ENCODE measurements at places on chromosomes 13 and 19. TPM values are rescaled to one million over a fixed set of nuclear protein-coding genes. Genes with fewer than 3 reads are reported as not detected.

Gene MAP2K7
- total RNA-seq = 52.8 TPM

Gene PIBF1
- 32.7 TPM for total RNA-seq

Gene KLK12
- total RNA-seq = not detected

Gene ZIK1
- total RNA-seq = 18.1 TPM

Gene ARHGAP45
- total RNA-seq = 312 TPM

- DNase-seq = no peak
These were observed 57.3 kb upstream of the POMP start for GRCh38 chr13:28601581-28601980.

DNA sequence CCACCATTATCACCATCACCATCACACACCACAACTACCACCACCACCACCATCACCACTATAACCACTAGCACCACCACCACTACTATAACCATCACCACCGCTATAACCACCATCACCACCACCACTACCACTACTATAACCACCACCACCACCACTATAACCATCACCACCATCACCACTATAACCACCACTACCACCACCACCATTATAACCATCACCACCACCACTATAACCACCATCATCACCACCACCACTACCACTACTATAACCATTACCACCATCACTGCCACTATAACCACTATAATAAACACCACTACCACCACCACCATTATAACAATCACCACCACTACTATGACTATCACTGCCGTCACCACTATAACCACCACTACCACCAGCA lies 173.2 kb downstream of the DCLK1 start:
- no peak for DNase-seq

DNA sequence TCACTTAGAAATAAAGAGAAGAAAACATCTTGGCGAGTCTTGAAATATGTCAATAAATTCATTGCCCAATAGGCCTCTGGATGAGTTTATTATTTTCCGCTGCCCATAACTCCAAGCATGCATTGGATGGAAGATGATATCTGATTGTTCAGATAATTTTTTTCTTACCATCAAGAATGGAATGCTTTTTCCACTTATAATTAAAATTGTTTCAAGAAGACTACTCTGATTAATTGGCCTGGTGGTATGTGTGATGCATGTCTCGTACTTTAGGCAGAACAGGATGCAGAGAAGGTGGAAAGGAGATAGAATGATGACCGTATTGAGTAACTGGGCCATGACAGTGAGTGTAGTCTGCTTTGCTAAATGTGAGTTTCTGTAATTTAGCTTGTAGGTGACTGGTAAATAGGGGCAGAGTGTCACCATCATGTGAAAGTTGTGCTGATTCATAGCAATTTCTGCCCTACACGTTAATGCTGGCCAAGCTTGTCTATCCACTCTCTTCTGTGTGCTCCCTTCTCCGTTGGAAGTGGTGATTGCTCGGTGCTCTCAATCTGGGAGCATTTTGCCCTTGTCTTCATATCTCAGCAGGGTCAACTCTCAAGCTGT lies 13.5 kb upstream of the SPATA13 start:
- no peak for DNase-seq

DNA sequence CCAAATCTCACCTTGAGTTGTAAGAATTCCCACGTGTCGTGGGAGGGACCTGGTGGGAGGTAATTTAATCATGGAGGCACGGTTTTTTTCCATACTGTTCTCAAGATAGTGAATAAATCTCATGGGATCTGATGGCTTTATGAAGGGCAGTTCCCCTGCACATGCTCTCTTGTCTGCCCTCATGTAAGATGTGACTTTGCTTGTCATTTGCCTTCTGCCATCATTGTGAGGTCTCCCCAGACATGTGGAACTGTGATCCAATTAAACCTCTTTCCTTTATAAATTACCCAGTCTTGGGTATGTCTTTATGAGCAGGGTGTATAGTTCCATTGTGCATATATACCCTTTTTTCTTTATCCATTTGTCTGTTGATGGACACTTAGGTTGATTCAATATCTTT lies 13.1 kb downstream of the SCEL start:
- DNase-seq = no peak

DNA sequence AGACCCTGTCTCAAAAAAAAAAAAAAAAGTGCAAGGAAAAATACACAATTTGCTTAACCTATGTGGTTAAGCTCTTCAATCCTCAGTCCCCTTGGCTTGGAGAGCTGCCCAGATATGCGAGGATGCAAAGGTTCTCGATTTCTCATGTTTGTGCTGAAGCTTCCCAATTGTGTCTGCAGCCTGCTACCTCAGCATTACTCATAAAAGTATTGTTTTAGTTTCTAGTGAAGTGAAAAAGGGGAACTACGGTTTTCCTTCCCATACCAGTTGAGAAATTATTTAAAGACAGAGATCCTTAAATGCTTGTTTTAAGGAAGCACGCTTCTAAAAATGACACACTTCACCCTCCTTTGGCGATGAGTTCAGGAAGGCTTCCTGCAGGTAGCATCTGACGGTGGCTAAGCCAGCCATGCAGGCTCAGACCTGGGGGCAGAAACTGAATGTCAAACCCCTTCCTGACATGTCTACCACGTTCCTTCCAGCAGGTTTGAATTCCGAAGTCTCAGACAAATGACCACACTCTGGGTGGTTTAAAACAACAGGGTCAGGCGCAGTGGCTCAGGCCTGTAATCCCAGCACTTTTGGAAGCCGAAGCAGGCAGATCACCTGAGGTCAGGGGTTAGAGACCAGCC lies 47.9 kb downstream of the RUBCNL start:
- no peak for DNase-seq

DNA sequence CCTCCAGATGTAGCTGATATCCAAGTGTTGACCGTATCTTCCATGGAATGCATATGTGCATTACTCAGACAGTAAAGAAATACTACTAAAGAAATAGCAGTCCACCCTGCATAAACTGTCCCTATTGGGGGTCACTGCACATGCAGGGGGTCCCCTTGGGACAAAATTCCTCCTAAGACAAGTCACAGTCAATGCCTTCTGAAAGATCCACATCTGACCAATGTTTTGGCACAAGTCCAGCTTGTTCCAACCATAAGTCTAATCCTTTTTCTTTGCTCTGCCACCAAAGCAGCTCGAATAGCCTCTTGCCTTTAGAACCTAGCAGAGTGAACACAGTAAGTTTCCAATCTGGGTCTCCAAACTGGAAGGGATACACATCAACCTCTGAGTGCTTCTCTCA lies 87.9 kb downstream of the DIAPH3 start:
- no peak for DNase-seq

GRCh38 chr19:9865732-9866501 lies 30.8 kb downstream of the PIN1 start:
- no peak for DNase-seq

DNA sequence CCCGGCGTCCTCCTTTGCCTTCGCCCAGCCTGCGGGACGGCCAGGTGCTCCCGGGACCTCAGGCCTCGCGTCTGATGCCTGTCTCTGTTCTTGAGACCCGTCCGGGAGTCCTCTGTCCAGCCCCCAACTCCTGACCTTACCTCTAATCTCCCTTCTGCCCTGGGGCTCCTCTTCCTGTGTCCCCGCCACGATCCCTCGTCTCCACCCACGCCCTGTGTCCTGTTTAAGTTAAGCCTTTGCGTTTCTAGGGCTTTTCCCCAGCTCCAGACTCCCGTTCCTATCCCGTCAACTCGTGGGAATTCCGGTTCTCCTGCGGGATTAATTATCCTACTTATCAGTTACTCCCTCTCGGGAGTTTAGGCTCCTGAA lies 686 bp downstream of the LENG8 start:
- no peak for DNase-seq

DNA sequence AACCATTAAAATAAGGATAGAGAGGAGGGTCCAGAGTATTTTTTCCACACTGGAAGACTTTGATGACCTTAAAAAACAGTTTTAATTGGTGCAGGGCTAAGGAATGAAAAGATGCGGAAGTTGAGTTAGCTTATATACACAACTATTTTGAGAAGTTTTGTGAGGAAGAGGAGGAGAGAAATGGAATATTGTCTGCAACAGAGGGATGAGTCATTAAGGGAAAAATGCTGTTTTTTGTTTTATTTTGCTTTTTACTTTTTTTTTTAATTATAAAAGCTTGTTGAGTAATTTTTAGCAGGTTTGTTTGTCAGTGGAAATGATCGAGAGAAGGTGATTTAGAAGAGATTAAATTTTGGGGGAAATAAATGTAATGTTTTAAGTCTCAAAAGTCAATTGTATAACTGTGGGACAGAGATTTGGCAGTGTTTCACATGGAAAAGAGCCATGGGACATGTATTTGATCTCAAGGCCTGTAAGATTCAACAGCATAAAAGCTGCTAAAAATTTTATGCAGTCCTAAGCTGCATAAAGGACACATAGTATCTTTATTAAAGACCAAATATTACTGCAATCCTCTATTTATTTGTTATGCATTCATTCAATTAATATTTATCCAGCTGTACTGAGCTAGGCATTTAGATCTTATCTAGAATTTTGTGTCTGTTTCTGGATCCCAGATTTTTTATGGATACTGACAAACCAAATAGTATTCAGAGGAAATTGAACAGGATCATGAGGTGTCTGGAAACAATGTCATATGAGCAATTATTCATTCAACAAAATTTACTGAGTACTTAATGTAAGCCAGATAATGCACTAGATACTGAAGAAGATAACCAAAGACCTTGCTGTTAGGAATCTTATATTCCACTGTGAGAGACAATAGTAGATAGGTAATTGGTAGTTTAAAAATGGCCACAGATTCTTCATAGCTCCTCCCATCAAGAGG lies 72.7 kb downstream of the DNAJC15 start:
- DNase-seq = no peak

GRCh38 chr19:5032101-5032967 lies 63.4 kb downstream of the KDM4B start:
- no peak for DNase-seq

All from activated B cell treated with CpG ODN at 0.5 μM for 24 hours (primary cell).